Activated CD4-positive, alpha-beta T cell treated with anti-CD3 and anti-CD28 coated beads, Interleukin-2, amount 10 ng/mL, durations not matched to agents 7 days and 5 days (primary cell): ENCODE measurements at places on chromosomes 3 and 15. TPM values are rescaled to one million over a fixed set of nuclear protein-coding genes. Genes with fewer than 3 reads are reported as not detected.

Gene ACTRT3
- total RNA-seq, result 0.23 TPM

Gene P2RY1
- total RNA-seq, result 0.19 TPM

Gene LRRN1
- 0.20 TPM for total RNA-seq

Gene C3orf70
- total RNA-seq, result not detected

Gene ZNF662
- 0.25 TPM for total RNA-seq

Gene SYNM
- total RNA-seq, result 0.08 TPM

Gene PLSCR2
- total RNA-seq, result not detected

Gene MUSTN1
- total RNA-seq, result not detected

Gene SLC27A2
- 9.9 TPM for total RNA-seq

Gene C15orf62
- 1.0 TPM for total RNA-seq

Gene LIPH
- not detected for total RNA-seq

Gene SPRED1
- 0.29 TPM for total RNA-seq

Gene PRR20G
- not detected for total RNA-seq

Gene IL12A
- not detected for total RNA-seq

Gene GABRG3
- not detected for total RNA-seq

Gene NCKIPSD
- total RNA-seq, result 42.6 TPM

Gene TMEM207
- total RNA-seq, result not detected

Gene CHL1
- not detected for total RNA-seq

Gene LINS1
- total RNA-seq, result 74.2 TPM

Gene FOXL2NB
- not detected for total RNA-seq

Gene XCR1
- not detected for total RNA-seq

Gene SLC2A2
- total RNA-seq, result not detected

Gene CCR4
- 53.2 TPM for total RNA-seq

Gene PEX5L
- total RNA-seq, result not detected

Gene DUOXA2
- total RNA-seq, result not detected

Gene SMCO1
- not detected for total RNA-seq

Gene RARB
- not detected for total RNA-seq

Gene UBA7
- 256 TPM for total RNA-seq

Gene MESP1
- 1.1 TPM for total RNA-seq
